ENCODE measurements at places on chromosomes 7 and 10.

GRCh38 chr10:2263561-2263960, 526.2 kb upstream of the ADARB2 start:
- no peak for DNase-seq

- no peak for DNase-seq
Measured at GRCh38 chr7:78178319-78178718, 379.7 kb downstream of the PHTF2 start.

DNA sequence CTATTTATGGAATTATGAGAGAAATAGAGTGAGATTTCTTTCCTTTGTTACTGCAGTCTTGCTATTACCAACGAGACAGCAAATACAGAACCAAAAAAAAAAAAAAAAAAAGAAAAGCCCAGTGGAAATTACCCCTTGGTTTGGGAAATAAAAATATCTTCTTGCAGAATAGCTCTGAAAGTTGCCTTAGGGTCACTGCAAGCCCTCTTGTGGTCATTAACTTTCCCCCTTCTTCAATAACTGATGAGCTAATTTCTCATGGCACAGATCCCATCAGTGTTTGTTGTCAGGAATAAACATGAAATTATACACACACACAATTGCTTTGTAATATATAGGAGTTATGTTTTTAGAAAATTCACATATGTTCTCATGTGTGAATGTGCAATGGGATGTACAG, 111.0 kb upstream of the FEZF1 start:
- DNase-seq: no peak

GRCh38 chr7:131250331-131250730, 77.3 kb upstream of the MKLN1 start:
- no peak for DNase-seq

DNA sequence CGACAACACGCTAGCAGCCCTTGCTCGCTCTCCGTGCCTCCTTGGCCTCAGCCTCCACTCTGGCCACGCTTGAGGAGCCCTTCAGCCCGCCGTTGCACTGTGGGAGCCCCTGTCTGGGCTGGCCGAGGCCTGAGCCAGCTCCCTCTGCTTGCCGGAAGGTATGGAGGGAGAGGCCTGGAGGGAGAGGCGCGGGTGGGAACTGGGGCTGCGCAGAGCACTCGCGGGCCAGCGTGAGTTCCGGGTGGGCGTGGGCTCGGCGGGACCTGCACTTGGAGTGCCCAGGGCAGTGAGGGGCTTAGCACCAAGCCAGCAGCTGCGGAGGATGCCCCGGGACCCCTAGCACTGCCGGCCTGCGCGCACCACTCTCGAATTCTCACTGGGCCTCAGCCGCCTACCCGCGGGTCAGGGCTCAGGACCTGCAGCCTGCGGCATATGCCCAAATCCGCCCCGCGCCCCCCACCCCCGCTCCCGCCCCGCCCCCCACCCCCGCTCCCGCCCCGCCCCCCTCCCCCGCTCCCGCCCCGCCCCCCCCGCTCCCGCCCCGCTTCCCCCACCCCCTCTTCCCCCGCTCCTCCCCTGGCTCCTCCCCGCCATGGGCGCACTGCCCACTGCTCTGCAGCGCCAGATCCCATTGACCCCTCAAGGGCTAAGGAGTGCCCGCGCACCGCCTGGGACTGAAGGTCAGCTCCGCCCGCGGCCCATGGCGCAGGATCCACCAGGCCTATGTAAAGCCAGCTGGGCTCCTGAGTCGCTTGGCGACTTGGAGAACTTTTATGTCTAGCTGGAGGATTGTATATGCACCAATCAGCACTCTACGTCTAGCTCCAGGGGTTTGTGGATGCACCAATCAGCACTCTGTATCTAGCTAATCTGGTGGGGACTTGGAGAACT, 15.9 kb upstream of the ACBD5 start:
- DNase-seq: no peak

GRCh38 chr10:126433351-126433750, 45.1 kb upstream of the ADAM12 start:
- no peak for DNase-seq

DNA sequence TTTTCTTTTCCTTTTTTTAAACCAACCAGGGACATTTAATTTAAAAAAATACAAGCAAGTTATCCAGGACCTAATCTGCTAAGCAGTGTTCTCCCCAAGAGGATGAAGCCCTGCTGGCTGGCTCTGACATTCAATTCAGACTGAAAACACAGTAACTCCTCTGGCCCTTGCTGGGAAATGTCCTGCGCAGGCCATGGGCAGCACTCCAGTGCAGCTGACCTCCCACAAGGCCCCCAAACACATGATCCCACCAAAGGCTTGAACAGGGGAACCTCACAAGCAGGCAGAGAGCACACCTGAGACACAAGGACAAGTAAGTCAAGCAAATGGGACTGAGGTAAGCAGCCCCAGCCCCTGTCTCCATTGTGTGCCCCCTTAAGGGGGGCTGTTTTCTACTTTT, 56.9 kb upstream of the FHIP2A start:
- DNase-seq: no peak

DNA sequence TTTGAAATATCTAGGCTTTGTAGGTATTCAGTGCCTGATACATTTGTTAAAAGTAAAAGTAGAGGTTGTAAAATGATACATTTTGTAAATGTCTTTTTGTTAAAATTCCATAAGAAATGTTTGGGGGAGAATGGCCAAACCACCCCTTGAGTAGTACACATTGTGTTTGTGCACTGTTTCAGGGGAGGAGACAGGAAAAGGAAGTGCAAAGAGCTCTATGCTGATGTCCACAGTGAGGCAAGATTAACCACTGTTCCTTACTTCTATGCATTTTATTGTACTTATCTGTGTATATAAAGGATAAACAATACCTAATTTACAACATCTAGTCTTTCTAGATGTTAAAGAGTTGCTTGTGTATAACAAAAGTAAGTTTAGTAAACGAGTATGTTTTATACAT, 7.4 kb upstream of the CYCS start:
- DNase-seq: no peak

DNA sequence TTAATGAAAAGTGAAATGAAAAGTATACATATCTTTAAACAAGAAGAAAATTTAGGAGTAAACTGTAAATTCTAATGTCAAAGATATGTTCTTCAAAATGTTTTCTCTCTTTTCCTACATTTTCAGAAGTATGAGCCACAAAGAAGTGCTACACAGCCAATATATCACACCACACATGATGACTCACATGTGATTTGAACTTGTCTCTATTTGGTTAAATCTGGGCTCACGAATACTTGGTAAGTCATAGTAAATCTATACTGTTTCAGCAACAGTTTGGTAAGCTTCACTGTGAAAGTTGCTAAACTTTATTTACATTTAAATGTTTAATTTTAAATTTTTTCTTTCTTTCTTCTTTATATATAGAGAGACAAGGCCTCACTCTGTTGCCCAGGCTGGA, 380.6 kb upstream of the IGFBP3 start:
- DNase-seq: no peak

DNA sequence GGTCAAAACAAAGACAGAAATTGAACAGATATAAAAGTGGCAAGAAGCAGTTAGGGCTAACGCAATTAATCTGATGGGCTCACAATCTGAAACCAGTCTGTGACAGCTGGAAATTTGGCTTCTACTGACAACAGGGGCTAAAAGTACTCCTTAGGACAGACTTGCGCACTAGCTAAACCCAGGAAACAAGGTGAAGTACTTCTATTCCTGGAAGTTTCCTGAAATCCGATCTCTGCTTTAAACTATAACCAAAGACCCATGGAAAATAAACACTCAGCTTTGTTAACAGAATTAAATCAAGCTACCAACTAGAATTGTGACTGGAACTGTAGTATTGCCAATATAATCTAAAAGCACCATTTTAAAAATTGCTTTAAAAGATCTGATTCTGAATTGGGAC, 520.2 kb upstream of the ZWINT start:
- DNase-seq: peak; percentile 52

DNA sequence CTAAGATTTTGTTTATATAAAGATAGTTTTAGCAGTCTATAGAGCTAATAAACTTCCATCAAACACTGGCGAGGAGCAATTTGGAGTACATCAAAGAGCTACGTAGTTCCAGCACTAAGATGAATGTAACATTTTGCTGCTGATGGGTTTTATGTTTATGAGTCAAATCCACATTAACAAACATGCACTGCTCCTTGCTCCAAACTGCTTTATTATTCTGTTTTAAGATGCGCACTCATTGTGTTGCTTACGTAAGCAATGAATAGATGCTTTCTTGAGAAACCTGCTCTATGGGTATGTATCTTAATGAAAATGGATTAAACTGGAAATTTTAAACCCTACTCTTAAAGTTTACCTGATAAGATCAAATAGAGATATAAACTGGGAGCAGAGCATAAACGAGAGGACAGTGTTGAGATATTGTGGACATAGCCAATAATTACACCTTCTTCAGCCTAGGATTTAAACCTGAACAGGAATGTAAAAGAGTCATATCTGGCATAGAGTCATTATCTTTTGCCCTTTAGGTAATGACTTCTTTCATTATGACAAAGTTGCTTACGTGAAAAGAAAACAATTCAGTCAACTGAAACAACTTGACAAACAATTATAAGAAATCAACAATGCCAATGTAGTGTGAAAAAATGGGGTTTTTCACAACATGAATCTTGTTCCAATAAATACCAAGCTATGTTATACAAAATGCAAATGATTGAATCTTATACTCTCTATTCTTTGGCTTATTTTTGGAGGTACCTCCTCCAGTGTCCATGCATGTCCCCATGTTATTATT, 153.5 kb upstream of the MTPN start:
- no peak for DNase-seq

DNA sequence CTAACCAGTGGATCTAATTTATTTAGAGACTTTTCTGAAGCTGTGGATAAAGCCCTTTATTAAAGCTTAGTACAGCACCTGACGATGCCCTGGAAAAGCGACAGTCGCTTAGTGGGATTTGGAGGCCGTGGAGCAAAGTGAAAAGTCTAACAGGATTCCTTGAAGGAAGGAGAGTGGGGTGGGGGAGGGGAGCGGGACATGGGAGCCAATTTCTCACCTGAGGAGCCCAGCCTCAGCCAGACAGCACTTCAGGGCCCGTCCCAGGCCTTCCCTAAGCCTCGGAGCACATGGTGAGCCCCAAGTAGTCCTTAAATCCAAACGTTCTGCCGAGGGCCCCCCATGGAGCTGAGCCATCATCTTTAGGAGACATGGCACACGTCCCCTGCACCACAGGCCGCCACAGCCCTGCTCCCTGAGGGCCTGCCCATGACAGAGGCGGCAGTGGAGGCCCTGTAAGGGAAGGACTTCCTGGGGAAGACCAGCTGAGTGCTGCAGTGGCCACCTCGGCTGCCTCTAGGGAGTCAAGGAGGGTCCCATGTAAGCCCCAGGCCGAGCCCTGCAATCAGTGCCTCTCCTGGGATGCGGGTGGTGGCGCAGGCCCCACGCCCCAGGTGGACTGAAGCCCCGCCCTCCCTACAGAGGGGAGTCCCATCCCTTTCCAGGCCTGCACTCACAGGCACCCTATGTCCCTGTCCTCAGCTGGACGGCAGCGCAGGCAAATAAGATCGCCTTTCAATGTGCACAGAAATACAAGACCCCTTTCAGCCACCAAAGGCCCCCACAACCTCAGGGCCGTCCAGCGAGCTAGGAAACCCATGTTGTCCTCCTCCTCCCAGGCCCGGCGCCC, 187.0 kb downstream of the MAD1L1 start:
- no peak for DNase-seq

GRCh38 chr10:71971769-71972555, 7.8 kb downstream of the CHST3 start:
- DNase-seq: no peak

DNA sequence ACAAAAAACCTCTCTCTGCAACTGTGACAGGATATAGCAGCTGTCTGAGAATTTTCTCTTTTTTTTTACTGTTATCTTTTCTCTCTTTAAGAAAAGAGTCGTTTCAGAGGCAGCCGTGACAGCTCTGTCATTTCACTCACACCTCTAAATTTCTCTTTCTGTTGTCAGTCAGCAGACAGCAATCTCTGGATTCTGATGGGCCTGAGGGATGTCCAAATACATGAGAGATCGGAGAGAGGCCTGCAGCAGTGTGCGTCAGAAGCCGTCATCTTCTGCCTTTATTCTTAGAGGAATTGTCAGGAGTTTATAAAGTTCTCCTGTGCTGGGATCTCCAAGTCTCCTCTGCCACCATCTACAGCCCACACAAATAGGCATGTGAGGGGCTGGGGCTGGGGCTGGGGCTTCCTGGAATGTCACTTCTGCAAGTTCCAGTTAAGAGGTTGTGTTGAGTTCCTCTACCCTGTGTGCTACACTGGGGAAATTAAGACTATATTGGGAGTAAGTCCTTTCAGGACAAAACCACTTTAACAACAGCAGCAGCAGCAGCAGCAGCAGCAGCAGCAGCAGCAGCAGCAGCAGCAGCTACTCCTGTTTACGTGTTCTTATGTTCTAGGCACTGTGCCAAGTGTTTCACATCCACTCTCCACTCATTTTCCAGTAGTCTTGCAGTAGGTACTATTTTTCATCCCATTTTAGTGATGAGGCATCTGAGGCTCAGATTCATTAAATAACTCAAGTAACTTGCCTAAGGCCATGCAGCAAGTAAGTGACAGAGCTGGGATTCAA, 541.3 kb downstream of the LRMDA start:
- peak; percentile 18 for DNase-seq

DNA sequence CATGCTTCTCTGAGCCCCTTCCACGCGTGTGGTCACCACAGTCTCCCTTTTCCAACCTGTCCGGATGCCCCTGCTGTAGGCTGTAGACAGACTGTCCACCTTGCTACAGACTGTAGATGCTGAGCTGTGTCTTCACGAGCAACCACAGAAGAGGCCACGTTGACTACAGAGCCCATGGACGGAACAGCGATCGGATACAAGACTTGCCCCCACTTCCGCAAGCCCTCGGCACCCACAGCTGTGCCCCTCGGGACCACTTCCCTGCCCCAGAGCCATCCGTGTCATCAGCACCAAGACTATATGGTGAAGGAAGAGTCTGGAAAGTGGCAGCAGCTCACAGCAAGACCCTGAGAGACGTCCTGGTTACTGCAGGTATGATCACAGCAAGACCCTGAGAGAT, 491.4 kb downstream of the DNAJB6 start:
- no peak for DNase-seq

DNA sequence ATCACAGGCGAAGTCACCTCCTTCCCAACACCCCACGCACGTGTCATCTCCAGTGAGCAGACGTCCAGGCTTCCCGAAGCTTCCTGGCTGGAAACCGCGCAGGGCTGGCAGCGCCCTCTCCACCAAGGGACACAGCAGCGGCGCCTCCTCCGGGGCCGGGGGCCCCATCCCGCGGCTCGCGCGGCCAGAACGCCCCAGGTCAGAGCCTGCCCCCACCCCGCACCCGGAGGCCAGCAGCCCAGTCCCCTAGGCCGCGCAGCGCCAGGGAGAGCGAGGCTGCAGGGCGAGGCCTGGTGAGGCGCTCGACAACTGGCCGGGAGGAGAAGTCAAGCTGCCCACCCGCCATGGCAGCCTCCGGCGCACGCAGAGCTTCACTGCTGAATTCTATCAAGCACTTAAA, 247.0 kb downstream of the SEMA3D start:
- DNase-seq: no peak

GRCh38 chr10:121205625-121206024, 354.5 kb downstream of the WDR11 start:
- no peak for DNase-seq

GRCh38 chr10:123636598-123637325, 29.4 kb upstream of the GPR26 start:
- DNase-seq: no peak

Measured in NCI-H1105 (cell line).